Stimulated activated naive CD4-positive, alpha-beta T cell (primary cell): ENCODE measurements at places on chromosomes 6 and 20.

GRCh38 chr20:10157549-10157948 is 61.1 kb upstream of the SNAP25 start:
- no peak for DNase-seq

GRCh38 chr20:21702016-21702415 is 3.4 kb upstream of the PAX1 start:
- no peak for DNase-seq

GRCh38 chr6:14658030-14658429 is 540.5 kb downstream of the CD83 start:
- DNase-seq = no peak

DNA sequence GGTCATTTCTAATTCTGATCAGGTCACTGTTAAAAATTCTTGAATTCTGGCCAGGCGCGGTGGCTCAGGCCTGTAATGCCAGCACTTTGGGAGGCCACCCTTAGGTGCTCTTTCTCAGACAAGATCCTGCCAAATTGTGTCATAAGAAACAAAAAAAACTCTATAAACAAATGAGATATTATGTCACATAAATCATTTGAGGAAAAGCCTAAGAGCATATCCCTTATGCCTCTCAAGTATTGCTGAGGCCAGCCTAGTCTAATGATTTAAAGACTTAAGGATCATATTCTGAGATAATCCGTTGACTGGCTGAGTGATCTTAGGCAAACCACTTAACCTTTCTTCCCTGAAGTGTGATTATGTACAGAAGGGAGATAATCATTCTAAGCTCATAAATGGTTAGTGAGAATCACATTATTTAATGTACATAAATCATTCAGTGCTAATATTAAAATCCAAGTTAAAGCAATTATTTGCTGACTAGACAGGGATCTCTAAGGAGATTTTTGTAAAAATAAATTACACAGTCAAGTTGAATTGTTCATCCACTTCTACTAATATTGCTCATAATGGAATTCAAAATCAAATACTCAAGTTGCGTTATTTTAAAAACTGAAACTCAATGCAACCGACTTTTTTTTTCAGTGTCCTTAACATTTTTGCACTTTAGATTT is 365.4 kb downstream of the PHF3 start:
- DNase-seq = no peak

GRCh38 chr20:3420211-3420707 is 12.8 kb upstream of the DNAAF9 start:
- no peak for DNase-seq

DNA sequence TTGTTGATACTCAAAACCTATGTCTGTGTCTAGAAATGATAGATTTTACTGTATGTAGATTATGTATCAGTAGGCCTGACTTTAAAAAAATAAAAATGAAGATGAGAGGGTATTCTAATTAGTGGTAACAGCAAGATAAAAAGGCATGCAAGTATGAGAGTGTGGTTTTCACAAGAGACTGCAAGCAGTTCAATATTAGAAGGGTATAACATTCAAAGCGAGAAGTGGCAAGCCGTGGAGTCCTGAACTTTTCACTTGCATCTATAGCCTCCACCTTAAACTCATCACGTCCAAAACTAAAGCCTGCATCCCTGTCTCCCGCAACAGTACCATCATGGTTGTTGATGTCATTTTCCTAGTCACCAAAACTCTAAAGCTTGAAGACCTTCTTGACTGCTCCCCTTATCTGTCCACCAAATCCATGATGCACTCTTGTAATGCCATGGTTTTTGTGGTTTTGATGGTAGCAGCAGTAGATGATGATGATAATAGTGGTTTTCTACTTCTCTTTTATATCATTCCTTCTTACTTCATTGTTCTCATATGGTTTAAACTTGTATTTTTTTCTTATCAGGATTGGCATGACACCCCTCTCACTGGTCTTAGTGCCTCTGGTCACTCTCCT is 9.2 kb upstream of the CGA start:
- no peak for DNase-seq

- DNase-seq = no peak
Observed at GRCh38 chr6:87932361-87932760, 115.3 kb upstream of the SPACA1 start.

GRCh38 chr20:41352666-41353065 is 12.0 kb downstream of the LPIN3 start:
- DNase-seq = no peak

GRCh38 chr20:48339986-48340882 is 487.6 kb downstream of the PREX1 start:
- DNase-seq = no peak

DNA sequence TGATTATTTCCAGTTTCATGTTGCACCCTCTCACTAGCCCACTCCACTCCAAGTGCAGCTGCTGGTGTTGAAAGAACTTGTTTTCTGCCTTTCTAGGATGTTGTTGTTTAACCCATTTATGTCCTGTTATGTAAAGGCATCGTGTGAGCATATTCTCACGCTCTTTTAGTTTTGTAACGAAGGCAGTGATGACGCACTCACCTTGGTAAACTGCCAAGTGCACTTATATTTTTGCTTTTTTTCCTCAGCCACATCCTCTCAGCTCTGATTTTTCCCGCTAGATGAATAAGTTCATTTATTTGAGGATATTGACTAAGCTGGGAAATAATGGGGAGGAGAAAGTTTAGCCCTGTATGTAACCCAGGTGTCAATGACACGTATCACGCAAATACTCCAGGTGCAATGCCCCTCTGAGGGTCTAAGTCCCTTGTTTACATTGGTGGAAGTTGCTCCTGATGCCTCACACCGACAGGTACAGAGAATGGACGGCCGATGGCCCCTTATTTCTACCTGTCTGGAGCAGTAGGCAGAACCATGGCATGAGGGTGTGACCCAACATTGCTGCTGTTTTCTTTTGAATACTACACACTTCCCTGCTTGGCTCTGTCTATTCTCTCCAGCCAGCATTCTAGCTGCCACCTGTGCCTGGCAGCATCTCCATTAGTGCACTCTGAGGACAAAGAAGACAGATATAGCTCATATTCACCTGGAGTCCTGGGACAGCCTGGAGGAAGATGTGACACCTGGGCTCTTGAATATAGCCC is 132.7 kb upstream of the SLC24A3 start:
- DNase-seq = no peak

- no peak for DNase-seq
Observed at GRCh38 chr20:19926591-19926990, 90.6 kb upstream of the NAA20 start.

- DNase-seq = no peak
Observed at GRCh38 chr6:109322825-109323224, 59.4 kb downstream of the CD164 start.

DNA sequence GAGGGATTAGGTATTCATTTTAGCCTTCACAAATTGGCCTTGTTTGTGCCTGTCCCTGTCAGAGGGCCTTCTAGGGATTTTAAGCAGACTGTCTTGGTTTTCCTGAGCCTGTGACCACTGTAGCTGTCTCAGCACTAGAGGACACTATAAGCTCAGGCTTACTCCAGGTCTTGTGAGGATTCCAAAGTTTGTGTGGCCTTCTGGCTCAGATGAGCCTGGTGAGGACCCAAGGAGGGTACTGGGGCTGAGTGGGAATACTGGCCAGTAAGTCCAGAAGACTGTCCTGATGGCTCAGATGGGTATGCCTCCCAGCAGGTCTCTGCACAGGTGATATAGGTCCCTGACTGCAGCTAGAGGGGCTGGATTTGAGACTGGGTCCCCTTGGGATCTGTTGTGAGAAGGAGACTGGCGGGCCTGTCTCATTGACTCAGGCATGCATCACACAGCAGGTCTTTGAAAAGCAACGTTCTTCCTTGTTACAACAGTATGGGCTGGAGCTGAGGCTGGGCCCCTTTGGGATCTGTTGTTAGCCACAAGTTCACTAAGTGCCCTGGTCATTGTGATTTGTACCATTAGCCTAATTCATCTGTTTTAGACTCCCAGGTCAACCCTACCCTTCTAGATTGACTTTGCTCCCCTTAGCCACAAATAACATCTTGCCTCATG is 26.3 kb upstream of the TFB1M start:
- DNase-seq = no peak

- DNase-seq = no peak
Observed at GRCh38 chr6:159623156-159623555, 69.9 kb downstream of the SOD2 start.

DNA sequence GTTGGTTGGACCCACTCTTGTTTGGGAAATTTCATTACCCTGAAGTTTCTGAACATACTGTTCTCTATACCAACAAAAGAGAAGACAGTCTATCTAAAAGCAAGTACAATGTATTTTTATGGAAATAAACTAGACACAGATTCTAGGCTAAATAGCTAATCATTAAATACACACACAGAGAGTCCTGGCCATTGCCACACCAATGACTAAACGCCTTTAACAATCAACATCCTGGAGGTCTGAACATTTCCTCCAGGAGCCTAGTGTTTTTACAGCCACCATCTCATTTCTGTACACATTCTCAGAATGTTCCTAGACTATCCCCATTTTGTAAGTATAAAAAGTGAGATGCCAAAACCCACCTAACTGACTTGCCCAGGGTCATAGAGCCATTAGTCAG is 141.6 kb upstream of the RREB1 start:
- no peak for DNase-seq

DNA sequence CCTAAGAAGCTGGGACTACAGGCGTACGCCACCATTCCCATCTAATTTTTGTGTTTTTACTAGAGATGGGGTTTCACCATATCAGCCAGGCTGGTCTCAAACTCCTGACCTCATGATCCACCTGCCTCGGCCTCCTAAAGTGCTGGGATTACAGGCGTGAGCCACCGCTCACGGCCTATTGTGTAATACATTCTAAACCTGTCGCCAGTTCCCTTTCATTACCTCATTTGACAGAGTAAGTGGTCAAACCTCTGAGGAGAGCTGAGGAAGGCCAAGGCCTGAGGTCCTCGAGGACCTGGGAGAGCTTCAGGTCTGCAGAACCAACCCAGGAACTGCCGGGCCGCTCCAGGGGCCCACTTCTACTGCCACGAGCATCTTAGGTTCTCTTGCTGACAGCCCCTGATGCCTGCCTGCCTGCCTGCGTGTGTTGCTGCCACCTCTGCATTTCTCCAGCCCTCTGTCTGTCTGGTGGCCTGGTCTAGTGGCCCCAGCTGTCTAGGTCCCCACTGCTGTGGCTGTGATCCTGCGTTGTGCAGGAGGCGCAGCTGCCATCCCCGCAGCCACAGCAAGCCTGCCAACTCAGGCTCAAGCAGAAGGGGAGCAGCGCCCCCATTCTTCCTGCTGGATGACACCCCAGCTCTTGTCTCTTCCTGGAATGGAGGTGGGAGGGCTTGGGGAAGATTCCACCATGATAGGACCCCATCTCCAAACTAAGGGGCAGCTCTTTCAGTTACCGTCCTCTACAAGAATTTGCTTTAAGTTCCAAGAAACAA is 45.3 kb downstream of the PRR18 start:
- no peak for DNase-seq

GRCh38 chr20:48783533-48784272 is 44.1 kb downstream of the PREX1 start:
- no peak for DNase-seq

DNA sequence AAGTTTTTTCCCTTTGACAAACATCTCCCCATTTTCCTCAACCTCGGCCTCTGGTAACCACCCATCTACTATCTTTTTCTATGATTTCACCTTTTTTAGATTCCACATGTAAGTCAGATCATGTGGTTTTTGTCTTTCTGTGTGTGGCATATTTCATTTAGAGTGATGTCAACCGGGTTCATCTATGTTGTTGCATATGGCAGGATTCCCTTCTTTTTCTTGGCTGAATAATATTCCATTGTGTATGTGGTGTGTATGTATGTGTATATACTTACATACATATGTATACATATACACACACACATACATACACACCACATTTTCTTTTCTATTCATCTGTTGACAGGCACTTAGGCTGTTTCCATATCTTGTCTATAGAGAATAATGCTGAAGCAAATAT is 22.2 kb upstream of the PHIP start:
- DNase-seq = no peak

GRCh38 chr6:149153100-149153499 is 164.4 kb upstream of the TAB2 start:
- DNase-seq = no peak

DNA sequence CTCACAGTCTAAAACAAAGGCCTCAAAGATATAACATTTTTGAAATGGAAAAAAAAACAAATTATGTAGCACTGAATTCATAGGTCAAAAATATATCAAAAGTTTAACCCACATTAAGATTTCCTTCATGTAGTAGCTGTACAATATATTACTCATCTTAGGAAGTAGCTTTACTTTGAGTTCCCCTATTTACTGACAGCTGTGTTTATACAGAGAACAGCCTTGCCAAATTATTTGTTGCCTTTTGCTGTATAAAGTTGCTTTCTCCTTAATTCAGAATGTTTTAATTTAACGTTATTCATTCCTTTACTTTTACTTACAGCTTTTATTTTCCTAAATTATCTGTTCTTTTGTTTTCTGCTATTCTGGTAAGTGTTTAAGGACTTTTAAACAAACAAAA is 181.0 kb downstream of the COL12A1 start:
- DNase-seq = no peak

DNA sequence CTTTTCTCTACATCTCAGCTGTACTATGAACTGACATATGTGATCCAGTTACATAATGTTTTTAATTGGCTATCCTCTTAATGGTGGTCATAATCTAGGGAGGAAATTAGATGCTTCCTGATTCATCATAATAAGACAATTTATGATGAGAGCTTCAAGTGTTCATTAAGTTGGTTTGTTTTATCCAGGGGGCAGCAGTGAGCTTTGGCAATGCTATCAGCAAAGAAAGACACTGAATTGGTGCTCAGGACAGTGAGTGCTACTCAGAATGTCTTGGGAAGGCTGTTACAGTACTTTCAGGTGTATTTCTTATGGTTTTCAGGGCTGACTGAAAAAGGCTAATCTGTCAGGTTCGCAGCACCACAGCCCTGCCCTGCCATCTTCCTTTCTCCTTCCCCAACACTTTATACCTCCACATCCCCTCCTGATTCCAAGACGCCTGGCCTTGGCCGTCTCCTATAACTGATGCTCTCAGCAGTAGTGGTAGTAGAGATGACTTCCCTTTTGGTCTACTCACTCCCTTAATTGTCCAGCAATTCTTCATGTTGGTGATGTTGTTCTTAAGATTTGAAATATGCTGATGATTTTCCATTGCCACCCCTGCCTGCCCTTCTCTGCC is 67.0 kb upstream of the TNFAIP3 start:
- peak; percentile 86 for DNase-seq

GRCh38 chr6:136038531-136038930 is 187.0 kb downstream of the PDE7B start:
- no peak for DNase-seq

DNA sequence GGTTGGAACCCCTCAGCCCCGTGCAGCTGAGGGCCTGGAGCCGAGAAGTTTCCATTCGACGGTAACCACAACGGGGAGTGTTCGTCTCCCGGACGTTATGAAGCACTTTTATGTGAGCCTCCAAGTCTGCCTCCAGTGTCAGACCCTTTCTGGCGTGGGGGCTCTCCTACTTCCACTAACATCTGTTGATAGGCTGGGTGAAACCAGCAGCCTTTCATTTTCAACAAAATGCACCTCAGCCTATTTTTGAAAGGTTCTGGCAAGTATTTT is 257.4 kb downstream of the THBS2 start:
- no peak for DNase-seq
